ENCODE measurements at places on chromosomes 2 and 18.

GRCh38 chr18:12014086-12014485, 32.8 kb downstream of the IMPA2 start:
- DNase-seq = no peak

DNA sequence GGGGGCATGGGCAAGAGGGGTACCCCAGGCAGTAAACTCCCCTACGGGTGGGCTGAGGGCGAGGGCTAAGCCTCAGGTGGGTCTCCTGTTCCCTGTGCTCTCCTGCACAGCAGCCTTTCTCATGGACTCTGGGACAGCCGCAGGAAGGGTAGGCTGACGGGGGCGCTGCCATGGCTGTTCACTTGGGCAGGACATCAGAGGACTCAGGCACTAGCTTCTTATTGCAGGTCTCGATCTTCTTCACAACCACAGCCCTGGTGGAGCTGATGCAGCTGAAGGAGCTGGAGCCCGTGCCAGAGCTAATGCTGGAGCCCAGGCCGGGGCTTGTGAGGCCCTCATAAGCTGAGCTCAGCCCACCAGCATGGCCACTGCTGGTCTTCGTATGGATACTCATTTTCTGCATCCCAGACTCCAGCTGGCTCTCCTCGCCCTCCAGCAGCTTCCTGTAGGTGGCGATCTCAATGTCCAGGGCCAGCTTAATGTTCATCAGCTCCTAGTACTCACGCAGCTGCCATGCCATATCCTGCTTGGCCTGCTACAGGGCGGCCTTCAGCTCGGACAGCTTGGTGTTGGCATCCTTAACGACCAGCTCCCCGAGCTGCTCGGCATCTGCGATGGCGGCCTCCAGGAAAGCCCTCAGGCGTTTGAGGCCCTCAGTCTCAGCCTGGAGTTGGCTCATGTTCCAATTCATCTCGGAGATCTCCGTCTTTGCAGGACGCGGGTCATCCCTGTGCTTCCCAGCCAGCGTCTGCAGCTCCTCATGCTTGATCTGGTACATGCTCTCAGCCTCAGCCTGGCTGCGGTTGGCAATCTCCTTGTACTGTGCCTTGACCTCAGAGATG, 359.8 kb upstream of the SETBP1 start:
- DNase-seq = no peak

DNA sequence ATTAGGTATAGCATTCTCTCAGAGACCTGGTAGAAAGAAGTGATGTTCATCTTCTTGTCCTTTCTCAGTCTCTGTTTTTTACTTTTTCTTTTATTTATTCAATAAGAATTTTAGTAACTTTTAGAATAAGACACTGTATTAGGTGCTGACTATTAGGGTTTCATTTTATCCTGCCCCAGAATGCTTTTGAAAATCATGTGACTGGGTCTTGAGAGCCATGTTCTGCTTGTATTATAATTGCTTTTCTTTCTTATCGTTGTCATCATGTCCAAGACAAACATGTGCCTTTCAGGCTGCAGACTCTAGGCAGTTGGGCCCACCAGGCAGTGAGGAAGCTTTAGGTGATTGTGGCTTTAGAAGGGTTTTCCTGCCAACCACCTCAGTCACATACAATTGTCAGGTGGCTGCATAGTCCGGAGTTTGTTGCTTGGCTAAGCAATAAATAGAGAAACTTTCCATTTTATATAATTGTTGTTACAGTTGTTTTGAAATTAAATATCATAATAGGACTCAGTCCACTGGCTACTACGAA, 15.1 kb downstream of the GRHL1 start:
- no peak for DNase-seq

- no peak for DNase-seq
These were observed 167.3 kb downstream of the MREG start for GRCh38 chr2:215845839-215846586.

GRCh38 chr18:11925800-11926481, 17.8 kb upstream of the MPPE1 start:
- DNase-seq = peak; percentile 69

DNA sequence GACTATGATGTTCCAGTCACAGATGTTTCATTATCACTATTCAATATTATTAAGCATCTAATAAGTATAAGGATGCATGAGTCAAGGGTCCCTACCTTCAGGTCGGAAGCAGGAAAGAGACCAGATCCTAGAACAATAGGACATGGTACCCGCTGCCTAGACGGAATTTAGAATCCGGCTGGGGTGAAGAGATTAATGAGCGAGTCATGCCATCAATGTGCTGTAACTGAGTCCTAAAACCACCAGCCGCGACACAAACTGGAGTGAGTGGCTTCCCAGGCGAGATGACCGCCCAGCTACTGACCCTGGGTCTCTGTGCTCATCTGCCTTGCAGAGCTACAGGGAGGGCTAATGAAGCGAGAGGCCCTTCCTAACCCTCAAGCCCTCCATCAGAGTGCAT, 73.6 kb downstream of the DNMT3A start:
- DNase-seq = no peak
